ENCODE measurements at places on chromosomes 12 and 14. TPM values are rescaled to one million over a fixed set of nuclear protein-coding genes. Genes with fewer than 3 reads are reported as not detected.
A peak's percentile ranks its signal among the peaks of the same experiment; 100 is the strongest.

DNA sequence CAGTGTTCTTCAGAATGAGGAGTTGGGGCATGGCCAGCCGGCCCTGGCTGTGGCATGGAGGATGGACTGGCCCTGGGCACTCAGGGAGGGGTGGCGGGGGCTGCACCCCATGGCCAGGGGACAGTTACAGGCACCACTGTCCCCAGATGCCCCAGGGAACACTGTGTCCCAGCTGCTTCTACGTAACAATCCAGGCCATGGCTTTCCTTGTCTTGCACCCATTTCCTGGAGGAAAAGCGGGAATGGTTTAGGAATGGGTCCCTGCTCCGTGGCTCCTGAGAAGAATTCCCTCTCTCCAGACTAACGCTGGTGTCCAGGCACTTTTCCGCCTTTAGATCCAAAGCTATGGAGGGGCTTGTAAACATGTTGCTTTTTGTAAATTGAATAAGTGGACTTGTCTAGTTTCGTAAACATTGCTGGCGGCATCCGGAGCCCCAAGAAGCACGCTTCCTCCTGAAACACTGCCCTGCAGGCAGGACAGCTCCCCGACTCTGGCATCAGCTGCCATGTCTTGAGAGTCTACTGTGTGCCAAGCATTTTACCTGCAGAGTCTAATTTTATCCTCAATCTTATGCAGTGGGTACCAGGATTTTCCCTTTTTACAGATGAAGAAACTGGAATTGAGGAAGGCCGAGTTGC, 238.3 kb downstream of the SLC41A2 start:
- H3K4me3 ChIP-seq, result peak overlapping the region; percentile 74
- H3K36me3 ChIP-seq, result peaks cover 2% of the 10 kb centered on the region
- H3K4me1 ChIP-seq, result peaks cover 36% of the 10 kb centered on the region
- DNase-seq, result no peak

DNA sequence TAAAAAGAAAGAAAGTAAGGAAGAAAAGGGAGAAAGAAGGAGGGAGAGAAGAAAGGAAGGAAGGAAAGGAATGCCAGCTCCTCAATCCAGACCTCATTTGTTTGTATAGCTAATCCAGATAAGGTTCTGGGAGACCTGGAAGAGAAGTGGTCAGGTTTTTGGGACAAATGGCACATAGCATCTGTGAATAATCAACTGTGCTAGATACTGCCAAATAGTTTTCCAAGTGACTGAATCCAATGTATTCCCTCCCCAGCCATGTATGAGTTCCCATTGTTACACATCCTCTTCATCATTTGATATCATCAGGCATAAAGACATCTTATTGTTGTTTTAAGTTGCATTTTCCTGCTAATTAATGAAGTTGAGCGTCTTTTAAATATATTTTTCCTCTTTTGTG, 18.6 kb upstream of the PTGR2 start:
- H3K27me3 ChIP-seq, result no peaks in the 10 kb centered on the region
- H3K27ac ChIP-seq, result no peak overlapping the region
- H3K4me3 ChIP-seq, result no peak overlapping the region
- H3K36me3 ChIP-seq, result no peaks in the 10 kb centered on the region
- DNase-seq, result no peak
- H3K4me1 ChIP-seq, result peaks cover 15% of the 10 kb centered on the region

DNA sequence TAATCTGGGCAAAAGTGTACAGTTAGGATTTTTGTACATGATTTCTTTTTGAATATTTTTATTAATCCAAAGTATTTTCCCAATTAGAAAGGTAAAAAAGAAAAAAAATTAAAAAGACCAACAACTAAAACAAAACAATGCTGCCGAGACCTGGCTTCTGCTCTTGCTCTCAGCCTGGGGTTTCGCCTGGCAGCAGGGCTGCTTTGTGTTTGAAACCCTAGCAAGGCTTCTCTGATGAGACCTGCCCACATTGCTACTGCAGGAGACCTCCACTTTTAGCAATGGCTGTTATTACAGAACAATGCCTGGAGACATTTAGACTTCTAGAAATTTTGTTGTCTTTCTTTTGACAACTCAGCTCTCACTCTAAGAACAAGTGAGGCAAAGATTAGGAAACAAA, 1153.0 kb upstream of the TMEM132C start:
- H3K36me3 ChIP-seq, result no peaks in the 10 kb centered on the region
- H3K27ac ChIP-seq, result no peak overlapping the region
- no peak overlapping the region for H3K4me3 ChIP-seq
- no peak for DNase-seq
- peaks cover 19% of the 10 kb centered on the region for H3K27me3 ChIP-seq
- H3K4me1 ChIP-seq, result no peaks in the 10 kb centered on the region

- H3K27me3 ChIP-seq, result no peaks in the 10 kb centered on the region
- H3K4me3 ChIP-seq, result no peak overlapping the region
- DNase-seq, result no peak
- H3K36me3 ChIP-seq, result peaks cover 69% of the 10 kb centered on the region
- H3K27ac ChIP-seq, result no peak overlapping the region
- H3K4me1 ChIP-seq, result peaks cover 4% of the 10 kb centered on the region
These were observed 59.1 kb upstream of the AMN start for GRCh38 chr14:102863381-102863780.

- no peaks in the 10 kb centered on the region for H3K27me3 ChIP-seq
- no peak for DNase-seq
- peaks cover 14% of the 10 kb centered on the region for H3K4me1 ChIP-seq
- H3K4me3 ChIP-seq, result no peak overlapping the region
- no peak overlapping the region for H3K27ac ChIP-seq
These were observed 14.4 kb downstream of the ERP27 start for GRCh38 chr12:14923944-14924343.

Gene GYS2
- not detected for total RNA-seq

Gene RNF31
- 80.4 TPM for total RNA-seq

GRCh38 chr14:85537526-85537925, 7.6 kb downstream of the FLRT2 start:
- H3K36me3 ChIP-seq, result no peaks in the 10 kb centered on the region
- H3K27me3 ChIP-seq, result peaks cover 21% of the 10 kb centered on the region
- no peaks in the 10 kb centered on the region for H3K4me1 ChIP-seq
- no peak for DNase-seq
- H3K4me3 ChIP-seq, result no peak overlapping the region
- no peak overlapping the region for H3K27ac ChIP-seq

GRCh38 chr12:39427360-39427808, 15.5 kb downstream of the KIF21A start:
- no peak overlapping the region for H3K4me3 ChIP-seq
- DNase-seq, result no peak
- H3K27me3 ChIP-seq, result no peaks in the 10 kb centered on the region
- peaks cover 2% of the 10 kb centered on the region for H3K36me3 ChIP-seq

DNA sequence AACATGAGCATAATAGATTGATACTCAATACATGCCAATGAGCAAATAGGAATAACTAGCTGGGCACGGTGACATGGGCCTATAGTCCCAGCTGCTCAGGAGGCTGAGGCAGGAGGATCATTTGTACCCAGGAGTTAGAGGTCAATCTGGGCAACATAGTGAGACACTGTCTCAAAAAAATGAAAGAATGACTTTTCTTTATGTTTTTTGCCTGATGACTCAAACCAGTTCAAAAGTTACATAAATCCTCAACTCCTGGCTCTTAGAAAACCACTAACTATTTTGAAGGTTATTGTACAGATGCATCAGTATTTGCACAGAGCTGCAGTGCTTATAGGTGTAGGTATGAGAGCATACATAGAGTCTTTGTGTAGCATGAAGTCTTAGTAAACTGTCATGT, 219.2 kb upstream of the RGS6 start:
- DNase-seq, result no peak
- no peak overlapping the region for H3K27ac ChIP-seq
- H3K36me3 ChIP-seq, result peaks cover 28% of the 10 kb centered on the region
- H3K4me3 ChIP-seq, result no peak overlapping the region

- peaks cover 3% of the 10 kb centered on the region for H3K4me1 ChIP-seq
- DNase-seq, result no peak
- no peak overlapping the region for H3K4me3 ChIP-seq
- peaks cover 21% of the 10 kb centered on the region for H3K27me3 ChIP-seq
- no peak overlapping the region for H3K27ac ChIP-seq
These were observed 4.4 kb downstream of the KRT3 start for GRCh38 chr12:52791271-52792184.

Gene RFLNA
- not detected for total RNA-seq

- DNase-seq, result no peak
- no peaks in the 10 kb centered on the region for H3K27me3 ChIP-seq
- no peak overlapping the region for H3K4me3 ChIP-seq
These were observed 49.3 kb upstream of the DIO2 start for GRCh38 chr14:80260645-80261044.

GRCh38 chr12:45184147-45184963, 31.5 kb upstream of the ANO6 start:
- DNase-seq, result no peak
- H3K27ac ChIP-seq, result no peak overlapping the region
- peaks cover 6% of the 10 kb centered on the region for H3K36me3 ChIP-seq
- H3K27me3 ChIP-seq, result no peaks in the 10 kb centered on the region
- H3K4me1 ChIP-seq, result no peaks in the 10 kb centered on the region

GRCh38 chr12:113519464-113520307, 48.0 kb upstream of the LHX5 start:
- no peak for DNase-seq
- peaks cover 40% of the 10 kb centered on the region for H3K27me3 ChIP-seq
- H3K27ac ChIP-seq, result no peak overlapping the region
- peaks cover 3% of the 10 kb centered on the region for H3K4me1 ChIP-seq
- H3K36me3 ChIP-seq, result no peaks in the 10 kb centered on the region
- H3K4me3 ChIP-seq, result no peak overlapping the region

DNA sequence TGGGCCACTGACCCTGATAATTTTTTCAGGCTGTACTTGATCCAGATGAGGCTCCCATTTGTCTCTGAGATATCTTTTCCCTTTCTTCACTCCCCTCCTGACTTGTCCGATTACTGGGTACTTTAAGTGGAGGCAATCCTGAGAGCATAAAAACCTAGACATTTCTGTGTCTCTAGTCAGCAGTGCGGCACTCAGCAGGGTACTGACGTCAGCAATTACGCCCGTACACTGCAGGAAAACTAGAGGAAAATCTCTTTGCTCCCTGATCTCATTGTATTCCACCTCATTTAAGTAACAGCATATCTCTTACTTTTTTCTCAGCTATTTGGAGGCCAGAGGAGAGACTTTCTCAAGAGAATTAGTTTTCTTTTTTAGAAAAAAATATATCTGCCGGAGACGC, 315.5 kb upstream of the OR4E1 start:
- peak overlapping the region; percentile 45 for H3K4me3 ChIP-seq
- H3K27ac ChIP-seq, result peak overlapping the region; percentile 88
- no peaks in the 10 kb centered on the region for H3K27me3 ChIP-seq
- H3K4me1 ChIP-seq, result peaks cover 11% of the 10 kb centered on the region
- no peak for DNase-seq

Gene MMP17
- total RNA-seq, result 0.87 TPM

GRCh38 chr12:52581481-52581880, 7.8 kb upstream of the KRT74 start:
- H3K27me3 ChIP-seq, result no peaks in the 10 kb centered on the region
- H3K36me3 ChIP-seq, result no peaks in the 10 kb centered on the region
- no peak overlapping the region for H3K4me3 ChIP-seq
- no peak for DNase-seq

- H3K27me3 ChIP-seq, result no peaks in the 10 kb centered on the region
- no peaks in the 10 kb centered on the region for H3K36me3 ChIP-seq
- H3K4me3 ChIP-seq, result no peak overlapping the region
These were observed 276.7 kb upstream of the SRRM4 start for GRCh38 chr12:118704527-118705241.

Gene NFE2
- total RNA-seq, result not detected

DNA sequence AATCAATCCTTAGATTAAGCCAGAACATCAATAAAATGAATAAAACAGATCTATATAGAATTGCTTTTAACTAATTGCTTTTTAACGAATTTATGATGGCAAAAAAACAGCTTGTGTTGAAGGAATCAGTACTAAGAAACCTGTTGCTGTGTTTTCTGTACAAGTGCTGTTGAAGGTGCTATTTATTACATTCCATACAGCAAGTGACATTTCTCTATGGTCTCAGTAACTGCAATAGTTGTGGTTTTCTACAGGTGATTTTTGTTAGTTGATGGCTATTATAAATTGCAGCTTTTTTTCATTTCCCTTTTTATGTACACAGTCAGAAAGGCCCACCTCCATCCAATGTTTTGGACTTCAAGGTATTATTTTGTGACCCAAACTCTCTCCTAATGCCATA, 56.6 kb downstream of the SLC2A13 start:
- H3K27ac ChIP-seq, result no peak overlapping the region
- H3K36me3 ChIP-seq, result no peaks in the 10 kb centered on the region
- no peak overlapping the region for H3K4me3 ChIP-seq
- no peaks in the 10 kb centered on the region for H3K27me3 ChIP-seq
- no peaks in the 10 kb centered on the region for H3K4me1 ChIP-seq

GRCh38 chr12:99389751-99390150, 257.8 kb upstream of the GARIN6 start:
- no peak overlapping the region for H3K27ac ChIP-seq
- no peaks in the 10 kb centered on the region for H3K27me3 ChIP-seq
- no peaks in the 10 kb centered on the region for H3K36me3 ChIP-seq
- no peak overlapping the region for H3K4me3 ChIP-seq
- no peak for DNase-seq
- no peaks in the 10 kb centered on the region for H3K4me1 ChIP-seq

Gene TSPAN9
- 1.2 TPM for total RNA-seq

Gene RND1
- total RNA-seq, result 3.5 TPM

Measured in activated CD4-positive, alpha-beta memory T cell treated with anti-CD3 and anti-CD28 coated beads for 36 hours (primary cell).